ENCODE measurements at places on chromosomes 3 and 15.

DNA sequence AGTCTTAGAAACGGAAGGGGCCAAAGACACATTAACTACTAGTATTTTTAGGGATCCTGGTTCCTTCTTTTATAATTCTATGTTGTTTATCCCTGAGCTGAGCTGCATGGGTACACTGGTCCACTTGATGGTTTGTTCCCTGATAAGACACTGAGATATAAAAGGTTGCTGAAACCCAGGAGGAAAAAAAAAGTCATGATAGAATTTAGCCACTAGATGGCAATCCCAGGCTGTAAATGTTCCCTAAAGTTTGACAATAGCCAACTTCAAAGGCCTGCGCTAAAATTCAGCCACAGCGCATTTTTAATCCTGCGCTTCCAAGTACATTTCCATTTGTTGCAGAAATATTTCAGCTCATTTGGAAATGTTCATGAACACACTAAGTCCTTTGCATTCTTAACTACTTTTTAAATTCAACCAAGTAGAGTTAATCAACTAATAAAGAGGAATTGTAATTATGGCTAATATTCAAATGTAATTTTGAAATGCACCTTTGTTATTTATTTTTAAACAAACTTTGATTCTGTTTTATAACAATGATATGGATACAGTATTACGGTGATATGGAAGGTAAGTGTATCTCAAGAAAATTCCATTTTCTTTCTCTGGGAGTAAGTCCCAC, 249.3 kb upstream of the FEZF2 start:
- DNase-seq: no peak

- DNase-seq: no peak
These were observed 60.0 kb downstream of the AKAP13 start for GRCh38 chr15:85440451-85440850.

GRCh38 chr3:4030624-4031023, 231.4 kb downstream of the LRRN1 start:
- no peak for DNase-seq

DNA sequence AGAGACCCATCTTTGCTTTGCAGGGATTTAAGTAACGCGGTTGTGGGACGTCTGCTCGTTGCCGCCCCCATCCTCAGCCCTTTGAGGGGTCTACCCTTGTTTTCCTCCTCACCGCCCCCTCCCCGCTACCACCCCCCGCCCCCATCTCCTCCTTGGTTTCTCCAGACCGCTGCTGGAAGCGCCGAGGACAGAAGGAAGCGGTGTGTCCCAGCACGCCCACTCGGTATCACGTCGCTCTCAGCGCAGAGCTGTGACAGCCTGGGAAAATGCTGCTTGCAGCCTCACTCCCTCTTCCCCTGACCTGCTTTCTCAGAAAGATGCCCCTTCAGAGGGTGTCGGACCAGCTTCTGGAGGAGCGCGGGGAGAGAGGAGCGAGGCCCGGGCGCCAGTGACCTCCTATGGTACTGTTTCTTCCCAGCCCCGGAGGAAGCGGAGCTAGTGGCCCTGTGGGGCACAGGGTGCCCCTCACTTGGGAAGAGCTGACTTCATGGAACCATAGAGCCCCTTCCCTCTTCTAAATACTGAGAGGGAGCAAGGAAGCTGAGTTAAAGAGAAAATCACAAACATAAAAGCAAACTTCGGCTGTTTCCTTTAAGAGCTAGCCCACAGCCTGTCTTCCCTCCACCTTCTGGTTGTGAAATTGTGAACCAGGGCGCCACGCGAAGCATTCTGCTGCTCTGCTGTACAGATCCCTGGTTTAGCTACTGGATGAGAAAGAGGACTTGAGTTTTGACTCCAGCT, 698 bp downstream of the IL1RAP start:
- no peak for DNase-seq

DNA sequence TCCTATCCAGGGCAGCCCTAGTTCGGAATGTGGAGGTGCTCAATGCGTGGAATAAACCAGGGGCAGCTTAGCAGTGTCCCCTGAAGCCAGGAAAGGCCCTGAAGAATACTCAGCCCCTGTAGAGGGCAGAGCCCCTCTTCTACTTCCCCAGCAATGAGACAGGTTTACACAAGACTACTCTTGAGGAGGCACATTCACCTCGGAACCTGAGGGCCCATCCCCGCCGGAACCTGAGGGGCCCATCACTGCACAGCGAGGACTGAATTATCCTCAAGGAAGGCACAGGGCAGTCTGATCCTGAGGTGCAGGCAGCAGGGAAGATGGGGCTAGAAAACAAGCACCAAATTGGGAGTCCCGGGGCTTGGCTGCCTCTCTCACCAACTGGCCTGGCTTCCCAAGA, 22.2 kb downstream of the CCDC13 start:
- no peak for DNase-seq

DNA sequence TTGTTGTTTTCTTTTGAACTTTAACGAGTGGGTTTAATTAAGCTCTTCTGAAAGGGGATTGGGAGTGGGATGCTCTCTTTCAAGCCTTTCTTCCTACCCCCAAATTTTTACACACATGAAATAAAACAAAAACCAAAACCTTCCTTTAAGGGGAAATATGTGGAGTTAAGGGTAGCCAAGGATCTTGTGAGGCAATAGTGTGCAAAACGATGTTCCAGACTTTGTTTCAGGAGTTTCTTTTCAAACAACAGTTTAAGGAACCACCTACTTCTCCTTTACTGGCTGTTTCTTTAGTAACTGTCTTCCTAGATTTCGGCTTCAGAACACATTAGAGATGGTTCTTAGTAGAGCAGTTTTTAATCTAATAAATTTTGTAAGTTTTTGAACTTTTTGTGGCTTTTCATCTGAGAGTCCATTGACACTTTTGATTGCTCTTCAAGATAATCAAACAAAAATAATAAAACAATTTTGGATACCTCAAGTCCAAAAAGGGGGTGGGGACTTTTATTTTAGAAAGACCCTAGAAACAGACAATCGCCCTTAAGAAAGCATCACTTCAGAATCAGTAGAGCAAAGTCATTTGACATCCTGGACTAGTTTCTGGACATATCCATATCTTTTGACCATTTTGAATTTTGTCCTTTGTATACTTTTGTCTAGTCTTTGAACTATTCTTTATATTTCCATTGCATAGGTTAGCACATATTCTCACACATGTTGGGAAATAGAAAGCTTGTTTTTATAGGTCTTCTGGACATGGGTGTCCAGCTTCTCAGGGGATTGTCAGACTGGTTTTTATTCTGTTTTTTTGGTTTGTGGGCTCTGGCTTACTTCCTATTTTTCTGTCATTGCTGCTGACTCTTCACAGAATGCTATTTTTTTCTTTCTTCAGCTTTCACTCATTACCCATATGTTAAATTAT, 6.0 kb downstream of the DIPK2A start:
- DNase-seq: no peak

- DNase-seq: no peak
These were observed 62.7 kb upstream of the NR2C2 start for GRCh38 chr3:14884665-14885064.

- DNase-seq: no peak
These were observed 17.8 kb downstream of the TEX9 start for GRCh38 chr15:56383010-56383409.

DNA sequence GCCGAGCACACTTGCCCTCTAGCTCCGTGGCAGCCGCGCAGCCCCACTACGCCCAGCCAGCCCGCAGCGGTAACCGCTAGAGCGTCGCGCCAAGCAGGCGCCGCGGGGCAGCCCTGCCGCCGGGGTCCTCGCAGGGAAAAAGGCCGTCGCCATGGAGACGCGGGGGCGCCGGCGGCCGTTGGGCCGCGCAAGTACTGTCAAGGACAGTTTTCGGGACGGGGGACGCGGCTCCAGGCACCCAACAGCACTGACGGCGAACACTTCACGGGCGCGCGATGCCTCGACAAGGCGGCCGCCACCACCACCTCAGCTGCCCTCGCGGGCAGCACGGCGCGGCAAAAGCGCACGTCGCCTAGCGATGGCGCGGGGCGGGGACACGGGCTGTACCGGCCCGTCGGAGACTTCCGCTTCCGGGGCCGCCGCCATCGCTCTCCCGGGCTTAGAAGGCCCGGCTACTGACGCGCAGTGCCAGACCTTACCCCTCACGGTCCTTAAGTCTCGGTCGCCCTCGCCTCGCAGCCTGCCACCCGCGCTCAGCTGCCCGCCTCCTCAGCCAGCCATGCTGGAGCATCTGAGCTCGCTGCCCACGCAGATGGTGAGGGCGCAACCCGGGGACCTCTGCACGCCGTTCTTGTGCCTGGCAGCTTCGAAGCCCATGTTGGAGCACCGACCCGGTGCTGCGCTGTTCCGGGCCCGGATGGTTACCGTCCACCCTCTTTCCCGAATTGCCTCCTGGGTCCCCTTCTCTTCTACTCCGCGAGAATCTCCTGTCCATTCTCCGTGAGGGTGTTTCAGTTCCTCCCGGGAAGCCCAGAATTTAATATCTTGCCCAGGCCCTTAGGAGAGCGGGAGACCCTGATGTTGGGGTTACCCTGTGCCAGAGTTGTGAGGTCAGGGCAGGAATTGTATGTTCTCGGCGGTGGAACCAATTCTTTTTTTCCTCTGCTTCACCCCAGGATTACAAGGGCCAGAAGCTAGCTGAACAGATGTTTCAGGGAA, at the start of the genes GLT8D1 and SPCS1:
Gene GLT8D1, minus strand, starts transcription at position 104 of the 999 bp plus-strand sequence. CDS start 5,331 bp downstream, outside the sequence.
Gene SPCS1, plus strand, starts transcription at position 419 of the 999 bp plus-strand sequence. Its CDS starts 141 bp downstream, at position 560.
- DNase-seq: no peak

GRCh38 chr15:39192351-39192750, 388.5 kb upstream of the THBS1 start:
- DNase-seq: no peak

- no peak for DNase-seq
These were observed 750 bp downstream of the SLC33A1 start for GRCh38 chr3:155853214-155854140.

DNA sequence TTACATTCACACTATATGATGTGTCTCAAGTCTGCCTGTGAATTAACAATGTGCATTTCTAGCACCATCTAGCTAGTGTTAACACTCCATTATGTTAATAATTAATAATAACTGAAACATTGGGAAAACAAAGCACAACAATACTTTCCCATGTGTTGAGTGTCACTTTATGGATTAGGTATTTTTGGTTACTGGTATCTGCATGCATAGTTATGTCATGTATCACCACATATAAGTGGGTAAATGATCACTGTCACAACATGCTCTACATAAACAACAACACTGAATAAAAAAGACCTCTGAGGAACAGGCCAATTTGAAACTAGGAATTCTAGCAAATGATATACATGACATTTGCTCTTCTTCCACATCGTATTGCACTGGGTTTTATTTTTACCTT, 74.7 kb downstream of the MLH1 start:
- no peak for DNase-seq

GRCh38 chr3:20564966-20565365, 379.0 kb upstream of the SGO1 start:
- DNase-seq: no peak

DNA sequence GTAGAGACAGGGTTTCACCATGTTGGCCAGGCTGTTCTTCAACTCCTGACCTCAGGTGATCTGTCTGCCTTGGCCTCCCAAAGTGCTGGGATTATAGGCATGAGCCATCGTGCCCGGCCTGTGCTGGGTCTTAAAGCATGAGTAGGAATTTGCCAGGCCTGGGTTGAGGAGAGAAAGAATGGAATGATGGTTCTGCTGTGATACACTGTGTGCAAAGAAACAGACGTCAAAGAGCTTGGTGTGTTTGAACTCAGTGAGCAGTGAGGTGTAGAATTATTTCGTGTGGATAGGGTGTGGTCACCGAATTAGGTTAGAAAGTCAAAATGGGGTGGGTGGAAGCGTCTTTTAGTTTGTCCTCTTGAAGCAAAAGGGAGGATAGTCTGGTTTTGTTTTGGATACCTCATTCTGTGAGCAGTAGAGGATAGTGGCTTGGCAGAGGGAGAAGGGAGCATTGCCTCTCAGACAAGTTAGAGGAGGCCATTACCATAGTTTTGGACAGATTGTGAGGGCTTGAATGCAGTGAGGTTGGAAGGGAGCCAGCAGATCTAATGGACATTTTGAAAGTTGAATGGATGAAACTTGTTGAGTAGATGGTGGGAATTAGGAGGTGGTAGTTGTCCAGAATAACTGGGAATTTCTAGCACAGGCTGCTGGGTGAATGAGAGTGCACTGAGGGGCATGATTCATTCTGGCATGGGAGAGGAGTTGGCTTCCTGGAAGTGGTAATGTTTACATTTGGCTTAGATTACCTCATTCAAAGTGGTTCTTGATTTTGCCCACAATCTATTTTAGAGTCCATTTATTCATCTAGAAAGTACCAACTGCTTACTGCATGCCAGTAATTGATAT, 27.2 kb downstream of the AKAP13 start:
- no peak for DNase-seq

DNA sequence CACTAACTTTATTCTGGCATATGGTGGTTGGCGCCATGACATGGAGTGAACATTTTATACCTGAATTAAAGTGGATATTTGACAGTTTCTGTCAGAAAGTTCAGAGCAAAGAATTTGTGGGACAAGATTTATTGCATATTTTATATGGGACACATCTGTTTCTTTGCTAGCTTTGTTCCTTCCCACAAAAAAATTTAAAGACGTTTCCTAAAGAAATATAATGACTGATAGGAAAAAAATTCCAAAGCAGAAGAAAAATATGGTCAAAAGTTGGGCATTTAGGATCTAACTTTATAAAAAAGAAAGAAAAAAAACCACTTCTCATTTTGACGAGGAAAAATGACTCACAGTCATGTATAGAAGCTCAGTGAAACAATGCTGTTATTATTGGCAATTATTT, 101.6 kb downstream of the GREM1 start:
- no peak for DNase-seq

DNA sequence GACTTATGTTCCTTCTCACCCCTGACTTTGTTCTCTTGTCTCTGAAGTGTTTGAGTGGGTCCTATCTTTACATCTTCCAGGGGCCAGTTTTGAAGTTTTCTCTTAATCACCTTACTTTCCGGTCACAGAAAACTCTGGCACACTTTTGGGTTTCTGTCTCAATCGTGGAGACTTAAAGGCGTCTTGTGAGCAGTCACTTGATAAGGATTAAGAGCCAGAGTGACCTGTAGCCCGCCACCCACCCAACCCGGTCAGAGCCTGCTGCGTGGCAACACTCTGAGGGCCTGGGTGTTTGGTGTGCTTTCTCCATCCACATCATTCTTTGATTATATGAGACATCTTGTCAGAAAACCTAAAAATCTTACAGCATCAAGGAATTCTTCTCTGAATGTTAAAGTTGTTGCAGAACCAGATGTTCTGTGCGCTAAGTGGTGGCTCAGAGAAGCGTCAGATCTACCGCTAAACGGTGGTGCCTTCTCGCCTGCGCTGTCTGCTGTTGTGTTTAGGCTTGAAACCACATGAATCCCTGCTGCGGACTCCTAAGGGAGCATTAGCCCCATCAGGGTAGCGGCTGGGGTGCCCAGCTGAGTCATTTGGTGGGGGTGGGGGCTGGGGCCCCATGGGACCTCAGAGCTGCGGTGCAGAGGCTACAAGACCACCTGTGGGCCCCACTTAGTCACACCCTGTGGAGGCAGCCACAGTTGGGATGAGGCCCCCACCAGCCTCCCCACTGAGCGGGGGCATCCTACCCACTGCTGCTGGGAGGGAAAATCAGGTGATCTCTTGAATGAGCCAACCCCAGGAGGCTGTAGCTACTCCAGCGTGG, 158.7 kb upstream of the BHLHE40 start:
- no peak for DNase-seq

DNA sequence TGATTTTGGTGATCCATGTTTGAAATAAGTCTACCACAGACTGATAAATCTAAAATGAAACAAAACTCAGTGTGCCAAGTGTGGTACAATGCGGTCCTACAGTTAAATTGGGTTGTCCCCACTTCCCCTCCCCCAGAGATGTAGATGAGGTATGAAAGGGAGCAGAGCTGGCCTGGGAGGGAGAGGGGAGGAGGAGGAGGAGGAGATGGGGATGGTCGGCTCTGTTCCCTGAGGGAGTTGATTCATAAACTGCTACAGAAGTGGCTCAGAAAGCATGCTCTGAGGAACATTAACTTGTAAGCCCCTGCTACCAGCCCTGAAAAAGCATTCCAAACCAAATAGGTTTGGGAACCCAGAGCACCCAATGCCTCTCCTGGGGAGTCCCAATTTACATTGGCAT, 28.0 kb upstream of the CHRNB4 start:
- no peak for DNase-seq
